IPS DF 19.7 (cell line): ENCODE measurements at places on chromosomes 6 and 20.

DNA sequence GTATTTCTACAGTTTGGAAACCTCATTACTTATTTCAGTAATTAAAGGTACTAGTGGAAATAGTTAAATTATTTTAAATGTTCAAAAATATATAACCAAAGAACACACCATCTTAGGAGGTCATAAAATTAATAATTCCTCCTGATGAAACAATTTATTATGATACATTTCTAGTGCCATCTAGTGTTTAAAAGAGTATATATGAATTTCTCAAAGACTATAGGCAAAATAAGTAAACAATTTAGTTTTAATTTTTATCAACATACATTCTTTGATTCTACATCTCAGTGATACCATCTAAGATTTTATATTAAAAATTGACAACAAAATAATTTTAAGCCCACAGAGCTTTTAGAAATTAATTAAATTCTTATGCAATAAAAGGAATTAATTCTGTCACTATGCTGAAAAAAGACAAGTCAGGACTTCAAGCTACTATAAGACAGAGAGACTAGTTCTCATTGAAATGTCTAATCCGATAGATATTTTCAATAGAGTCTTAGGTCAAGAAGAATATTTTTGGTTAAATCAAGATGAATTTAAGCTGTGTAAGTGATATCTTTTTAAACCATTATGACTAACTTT lies 107.8 kb upstream of the RNF217 start:
- DNase-seq = no peak

DNA sequence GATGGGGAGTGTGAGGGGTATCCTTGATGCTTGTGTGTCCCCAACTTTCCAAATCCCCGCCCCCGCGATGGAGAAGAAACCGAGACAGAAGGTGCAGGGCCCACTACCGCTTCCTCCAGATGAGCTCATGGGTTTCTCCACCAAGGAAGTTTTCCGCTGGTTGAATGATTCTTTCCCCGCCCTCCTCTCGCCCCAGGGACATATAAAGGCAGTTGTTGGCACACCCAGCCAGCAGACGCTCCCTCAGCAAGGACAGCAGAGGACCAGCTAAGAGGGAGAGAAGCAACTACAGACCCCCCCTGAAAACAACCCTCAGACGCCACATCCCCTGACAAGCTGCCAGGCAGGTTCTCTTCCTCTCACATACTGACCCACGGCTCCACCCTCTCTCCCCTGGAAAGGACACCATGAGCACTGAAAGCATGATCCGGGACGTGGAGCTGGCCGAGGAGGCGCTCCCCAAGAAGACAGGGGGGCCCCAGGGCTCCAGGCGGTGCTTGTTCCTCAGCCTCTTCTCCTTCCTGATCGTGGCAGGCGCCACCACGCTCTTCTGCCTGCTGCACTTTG lies at the start of gene TNF:
TNF (plus strand) TSS at position 231 of the 567 bp plus-strand sequence; CDS start at position 408, 177 bp downstream.
- no peak for DNase-seq

DNA sequence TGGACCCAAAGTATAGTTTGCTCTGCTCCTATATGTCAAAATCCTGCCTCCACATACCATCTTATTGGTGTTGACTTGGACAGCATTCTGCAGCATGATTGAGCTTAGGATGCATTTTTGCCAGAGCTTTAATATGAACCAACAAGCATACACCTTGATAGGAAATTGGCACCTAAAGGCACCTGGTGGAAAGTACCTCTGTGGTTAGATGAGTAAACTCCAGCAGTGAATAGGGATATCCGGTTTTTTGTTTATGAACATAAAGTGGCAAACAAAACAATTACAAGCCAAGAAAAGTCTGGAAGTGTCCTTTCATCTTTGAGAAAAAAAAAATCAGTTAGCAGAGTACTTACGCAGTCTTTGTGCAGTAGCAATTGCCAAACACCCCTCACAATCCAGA lies 6.2 kb upstream of the CYP24A1 start:
- DNase-seq = no peak

DNA sequence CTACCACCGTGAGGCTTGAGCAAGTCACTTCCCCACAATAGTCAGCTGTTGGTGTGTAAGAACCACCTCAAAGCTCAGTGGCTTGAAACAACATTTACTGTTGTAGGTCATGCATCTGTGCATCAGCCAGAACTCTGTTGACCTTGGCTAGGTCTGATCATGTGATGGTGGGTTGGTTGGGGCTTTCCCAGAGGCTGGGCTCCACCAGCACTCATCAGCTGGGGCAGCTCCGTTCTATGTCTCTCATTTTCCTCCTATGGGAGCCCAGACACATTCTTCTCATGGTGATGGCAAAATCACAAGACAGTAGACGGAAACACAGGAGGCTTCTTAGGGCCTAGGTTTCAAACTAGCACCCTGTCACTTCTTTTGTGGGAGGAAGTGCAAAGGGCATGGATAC lies 42.8 kb upstream of the PSMF1 start:
- no peak for DNase-seq

DNA sequence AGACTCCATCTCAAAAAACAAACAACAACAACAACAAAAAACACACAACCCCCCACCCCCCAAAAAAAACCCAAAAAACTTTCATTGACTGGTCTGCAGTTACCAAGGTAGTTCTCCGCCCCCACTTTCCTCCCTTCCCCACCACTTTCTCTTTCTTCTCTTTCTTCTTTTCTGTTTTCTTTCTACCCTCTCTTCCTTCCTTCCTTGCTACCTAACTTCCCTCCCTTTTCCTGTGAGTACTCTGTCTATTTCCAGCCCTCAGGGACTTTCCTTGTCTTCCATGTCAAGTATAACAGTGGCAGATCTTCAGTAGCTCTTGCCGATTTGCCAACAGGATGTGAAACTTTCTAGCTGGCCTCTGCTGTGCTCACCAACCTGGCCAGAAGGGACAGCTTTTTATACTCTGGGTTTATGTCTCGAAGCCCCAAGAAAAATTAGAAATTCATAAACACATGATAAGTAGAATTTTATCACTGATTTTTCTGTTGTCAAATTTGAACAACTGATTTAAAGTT lies 399.5 kb downstream of the QKI start:
- no peak for DNase-seq

GRCh38 chr6:49939993-49940498 lies 23.9 kb downstream of the DEFB114 start:
- DNase-seq = no peak

- no peak for DNase-seq
These were observed 91.9 kb upstream of the TINAG start for GRCh38 chr6:54216336-54216735.

DNA sequence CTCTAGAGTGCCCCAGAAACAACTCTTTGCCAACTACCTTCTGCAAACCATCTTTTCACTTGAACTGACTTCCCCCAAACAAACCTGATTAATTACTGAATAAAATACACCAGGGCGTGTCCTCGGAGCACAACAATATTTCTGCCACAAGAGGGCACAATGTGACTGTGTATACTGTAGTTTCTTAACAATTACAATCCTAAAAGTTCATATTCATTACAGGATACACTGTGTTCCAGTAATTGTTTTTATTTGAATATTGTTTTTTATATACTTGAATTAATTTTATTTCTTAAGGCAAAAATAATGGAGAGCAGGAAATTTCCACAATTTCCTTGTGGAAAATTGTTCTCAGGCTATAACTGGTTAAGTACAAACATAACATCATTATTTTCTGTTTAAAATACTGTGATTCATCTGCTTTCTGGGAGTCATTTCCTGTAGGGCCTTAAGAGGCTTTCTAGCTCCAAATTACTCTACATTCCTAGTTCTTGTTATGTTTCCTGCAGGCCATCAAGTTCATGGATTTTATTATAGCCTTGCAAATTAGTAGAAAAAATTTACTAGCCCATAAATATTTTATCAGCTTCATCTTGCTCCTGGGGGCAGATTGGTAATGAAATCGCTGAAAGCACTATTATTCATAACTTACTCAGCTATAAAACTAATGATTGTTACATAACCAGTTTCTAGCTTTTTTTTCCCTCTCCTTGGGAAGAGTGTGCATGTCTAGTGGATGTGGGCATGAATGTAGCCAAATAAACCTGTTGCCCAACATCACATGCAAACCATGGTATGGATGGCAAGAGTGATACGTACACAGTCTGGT lies 51.9 kb upstream of the SLC22A16 start:
- no peak for DNase-seq

DNA sequence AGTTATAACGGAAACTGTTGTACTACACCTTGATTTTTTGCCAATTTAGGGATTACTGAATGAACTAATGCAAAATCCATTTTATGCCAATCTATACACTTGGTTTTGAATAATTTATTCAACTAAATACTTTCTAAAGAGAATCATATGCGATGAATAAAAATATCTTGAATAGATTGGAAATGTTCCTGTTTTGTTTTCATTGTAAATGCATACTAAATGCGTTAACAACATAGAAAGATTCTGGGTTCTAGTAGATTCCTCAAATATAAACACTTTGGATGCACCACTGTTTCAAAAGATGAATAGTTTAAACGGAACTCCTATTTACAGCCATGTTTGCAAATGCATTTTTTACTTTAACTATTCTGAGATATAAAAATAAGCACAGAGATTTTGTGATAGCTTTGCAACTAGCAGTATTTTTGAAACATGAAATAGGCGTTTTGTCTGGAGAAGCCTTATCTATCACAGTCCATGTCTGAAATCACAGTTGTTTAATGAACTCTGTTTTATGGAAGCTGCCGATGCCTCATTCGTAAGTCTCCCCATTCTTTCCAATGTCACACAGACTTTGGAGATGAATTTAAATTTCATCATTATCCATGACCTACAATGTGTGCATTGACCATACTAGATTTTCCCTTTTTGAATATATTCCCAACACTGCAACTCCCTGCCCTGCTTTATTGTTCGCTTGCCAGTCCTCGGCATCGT lies 277.7 kb upstream of the QKI start:
- no peak for DNase-seq

- no peak for DNase-seq
These were observed 37.6 kb downstream of the LAMP5 start for GRCh38 chr20:9551808-9552550.

- DNase-seq = no peak
These were observed 2.4 kb downstream of the LRRN4 start for GRCh38 chr20:6051505-6051904.

DNA sequence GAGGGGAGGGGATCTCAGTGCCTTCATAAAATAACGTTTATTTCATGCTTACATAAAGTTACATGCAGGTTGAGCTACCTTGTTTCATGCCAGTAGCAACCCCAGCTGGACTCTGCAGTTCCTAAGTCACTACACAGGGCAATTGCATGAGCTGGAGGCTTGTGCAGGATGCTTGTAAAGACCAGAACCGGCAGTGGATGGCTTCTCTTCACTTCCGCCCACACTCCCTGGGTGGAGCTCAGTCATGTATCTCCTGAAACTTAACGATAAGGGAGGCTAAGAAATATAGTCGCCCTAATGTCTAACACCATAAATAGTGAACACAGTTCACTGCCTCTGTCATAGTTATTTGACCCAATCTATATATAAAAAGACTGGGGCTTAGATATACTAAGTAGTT lies 99.4 kb upstream of the RAB32 start:
- no peak for DNase-seq

DNA sequence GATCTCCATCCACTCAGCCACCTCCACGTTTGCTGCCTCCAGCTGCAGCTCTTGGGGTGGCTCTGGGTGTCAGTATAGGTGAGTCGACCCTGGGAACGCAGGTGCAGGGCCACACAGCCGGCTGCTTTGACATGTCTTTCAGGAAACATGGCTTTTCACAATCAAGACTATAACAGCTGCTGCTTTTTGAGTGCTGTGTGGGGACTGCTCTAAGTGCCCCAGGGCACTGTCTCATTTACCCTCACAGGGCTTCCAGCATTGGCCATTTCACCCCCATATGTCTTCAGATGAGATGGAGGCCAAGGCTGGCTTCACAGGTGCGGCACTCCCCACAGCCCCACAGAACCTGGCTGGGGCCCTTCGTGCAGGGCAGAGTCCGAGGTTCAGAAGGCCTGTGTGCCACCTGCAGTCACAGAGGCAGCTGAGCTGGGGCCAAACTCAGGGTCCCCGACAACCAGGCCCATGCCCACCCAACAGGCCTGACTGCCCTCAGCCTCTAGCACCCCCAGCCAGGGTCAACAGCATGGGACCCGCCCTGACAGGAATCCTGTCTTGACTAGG lies 14.9 kb upstream of the CST7 start:
- no peak for DNase-seq

DNA sequence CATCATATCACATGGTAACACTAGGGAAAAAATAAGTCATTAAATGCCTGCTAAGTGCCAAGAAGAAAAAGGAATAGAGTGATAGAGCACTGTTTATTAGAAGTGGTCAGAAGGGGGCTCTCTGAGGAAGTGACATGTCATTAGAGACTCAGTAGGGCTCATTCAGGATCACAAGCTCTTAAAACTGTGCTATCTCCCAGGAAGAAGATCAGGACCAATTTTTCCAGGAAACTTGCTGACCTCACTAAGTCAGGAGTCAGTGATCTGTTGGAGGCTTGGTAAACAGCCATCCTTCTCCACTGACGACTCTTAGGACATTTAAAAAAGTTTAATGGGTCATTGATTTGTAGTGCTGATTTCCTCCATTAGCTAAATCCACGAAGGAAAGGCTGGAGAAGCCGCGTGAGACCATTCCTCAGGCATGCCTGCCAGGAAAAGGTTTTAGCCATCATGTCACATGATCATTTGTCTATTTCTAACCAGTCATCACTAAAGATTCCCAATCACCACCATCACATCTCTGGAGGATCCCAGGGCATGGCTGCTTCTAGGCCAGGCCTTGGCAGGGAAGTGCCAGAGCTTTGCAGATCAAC lies 5.9 kb upstream of the PTPN1 start:
- no peak for DNase-seq

DNA sequence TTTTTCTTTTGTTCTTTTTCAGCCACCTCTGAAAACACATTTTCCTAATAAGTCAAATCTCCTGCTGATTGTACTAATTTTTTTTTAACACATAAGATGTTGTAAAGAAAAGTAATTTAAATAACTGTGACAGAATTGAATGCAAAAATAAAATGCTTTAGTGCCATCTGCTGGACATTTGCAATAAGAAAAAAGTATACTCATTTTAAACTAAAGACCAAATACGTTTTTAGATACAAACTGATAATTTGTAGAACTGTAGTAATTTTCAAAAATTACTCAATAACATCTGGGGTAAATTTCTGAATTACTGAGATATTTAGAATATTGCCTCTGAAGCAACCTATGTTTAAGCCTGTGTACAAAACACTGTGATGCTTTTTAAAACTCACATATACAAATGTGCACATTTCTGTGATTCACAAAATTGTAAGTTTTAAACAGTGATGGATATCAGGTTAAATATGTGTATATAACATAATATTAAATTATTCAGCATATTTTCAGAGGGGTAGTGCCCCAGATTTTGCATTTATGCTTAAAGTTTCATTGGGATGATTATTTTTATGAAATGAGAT lies 198.7 kb downstream of the RIMS1 start:
- DNase-seq = no peak

DNA sequence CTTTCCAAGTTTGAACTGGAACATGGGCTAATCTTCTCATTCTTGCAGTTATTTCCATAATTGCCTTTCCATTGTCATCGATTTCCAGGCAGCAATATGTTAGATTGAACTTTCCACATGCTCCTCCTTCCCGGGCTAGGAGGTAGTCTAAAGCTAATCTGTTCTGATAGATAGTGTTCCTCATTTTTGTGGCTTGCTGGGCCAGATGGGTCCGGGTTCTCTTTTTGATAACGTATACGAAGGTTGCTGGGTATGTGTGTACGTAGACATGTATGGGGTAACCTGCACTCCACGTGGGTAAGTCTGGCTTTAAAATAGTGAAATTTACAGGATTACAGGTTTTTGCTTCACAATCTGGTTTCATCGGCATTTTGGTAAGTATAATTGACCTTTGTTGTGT lies 14.0 kb upstream of the GMPR start:
- DNase-seq = no peak
